Fibroblast of gingiva (primary cell): ENCODE measurements at places on chromosomes 4 and X.

DNA sequence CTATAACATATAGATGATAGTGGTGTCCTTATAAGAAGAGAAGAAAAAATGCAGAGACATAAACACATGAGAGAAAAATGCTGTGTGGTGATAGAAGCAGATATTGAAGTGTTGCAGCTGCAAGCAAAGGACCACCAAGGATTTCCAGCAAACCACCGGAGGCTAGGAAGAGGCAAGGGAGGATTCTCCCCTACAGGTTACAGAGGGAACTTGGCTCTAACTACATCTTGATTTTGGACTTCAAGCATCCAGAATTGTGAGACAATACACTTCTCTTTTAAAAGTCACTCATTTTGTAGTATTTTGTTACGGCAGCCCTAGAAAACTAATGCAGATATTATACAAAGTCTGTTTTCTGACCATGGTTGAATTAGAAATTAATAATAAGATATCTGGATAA is 30.4 kb upstream of the CHRDL1 start:
- no peak for DNase-seq

DNA sequence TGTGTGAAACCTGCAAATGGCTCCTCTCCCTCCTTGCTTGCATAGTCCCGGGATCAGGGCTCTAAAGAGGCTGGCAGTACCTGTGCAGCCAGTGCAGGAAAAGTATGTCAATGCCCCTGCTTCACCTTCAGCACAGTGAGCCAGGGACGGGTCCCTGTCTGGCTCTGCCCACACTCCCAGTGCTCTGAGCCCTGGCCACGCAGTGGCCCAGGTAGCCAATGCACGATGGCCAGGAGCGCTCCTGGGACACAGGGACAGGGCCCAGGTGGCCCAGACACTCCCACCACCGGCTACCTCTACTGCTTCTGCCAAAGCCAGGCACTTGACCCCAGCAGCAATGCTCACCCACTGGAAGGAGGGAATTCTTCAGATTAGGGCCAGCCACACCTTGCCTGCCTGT is 68.0 kb upstream of the MAGEA10 start:
- DNase-seq, result no peak

GRCh38 chr4:181008164-181008563 is 1235.0 kb upstream of the TENM3 start:
- DNase-seq, result no peak

GRCh38 chr4:145308598-145308997 is 128.2 kb upstream of the OTUD4 start:
- peak; percentile 16 for DNase-seq

DNA sequence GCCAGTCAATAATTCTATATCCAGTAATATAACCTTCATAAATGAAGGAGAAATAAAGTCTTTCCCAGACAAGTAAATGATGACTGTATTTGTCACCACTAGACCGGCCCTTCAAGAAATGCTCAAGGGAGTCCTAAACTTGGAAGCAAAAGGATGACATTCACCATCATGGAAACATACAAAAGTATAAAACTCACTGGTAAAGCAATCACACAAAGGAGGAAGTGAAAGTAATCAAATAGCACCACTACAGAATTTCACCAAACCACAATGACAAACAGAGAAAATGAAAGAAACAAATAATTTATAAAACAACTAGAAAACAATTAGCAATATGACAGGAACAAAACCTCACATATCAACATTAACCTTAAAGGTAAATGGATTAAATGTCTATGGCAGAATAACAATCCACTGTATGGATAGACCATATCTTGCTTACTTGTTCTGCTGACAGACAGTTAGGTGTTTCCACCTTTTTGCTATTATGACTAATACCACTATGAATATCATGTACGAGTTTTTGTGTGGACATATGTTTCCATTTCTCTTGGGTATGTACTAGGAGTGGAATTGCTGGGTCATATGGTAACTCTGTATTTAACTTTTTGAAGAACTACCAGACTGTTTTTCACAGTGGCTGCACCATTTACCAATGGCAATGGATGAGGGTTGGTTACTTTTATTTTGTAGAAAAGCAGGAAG is 44.9 kb downstream of the NAT8L start:
- DNase-seq, result no peak

- DNase-seq, result no peak
These were observed 99.5 kb downstream of the NEUROG2 start for GRCh38 chr4:112416464-112416863.

DNA sequence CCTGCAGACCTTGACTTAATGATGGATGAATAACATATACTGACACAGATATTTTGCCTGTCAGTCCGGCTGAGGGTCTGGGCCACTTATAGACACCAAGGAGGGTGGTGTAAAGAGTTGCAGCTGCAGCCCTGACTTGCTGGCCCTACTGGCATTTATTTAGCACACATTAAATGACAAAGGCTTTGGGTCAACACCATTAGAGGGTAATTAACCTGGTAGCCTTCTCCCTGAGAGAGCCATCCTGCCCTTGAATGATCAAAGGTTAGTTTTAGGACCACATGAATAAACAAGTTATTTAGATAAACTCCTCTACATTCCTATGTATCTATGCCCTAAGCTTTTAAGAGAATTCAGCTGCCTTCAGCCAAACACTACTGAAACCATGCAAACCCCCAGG is 110.8 kb upstream of the DGKK start:
- no peak for DNase-seq

DNA sequence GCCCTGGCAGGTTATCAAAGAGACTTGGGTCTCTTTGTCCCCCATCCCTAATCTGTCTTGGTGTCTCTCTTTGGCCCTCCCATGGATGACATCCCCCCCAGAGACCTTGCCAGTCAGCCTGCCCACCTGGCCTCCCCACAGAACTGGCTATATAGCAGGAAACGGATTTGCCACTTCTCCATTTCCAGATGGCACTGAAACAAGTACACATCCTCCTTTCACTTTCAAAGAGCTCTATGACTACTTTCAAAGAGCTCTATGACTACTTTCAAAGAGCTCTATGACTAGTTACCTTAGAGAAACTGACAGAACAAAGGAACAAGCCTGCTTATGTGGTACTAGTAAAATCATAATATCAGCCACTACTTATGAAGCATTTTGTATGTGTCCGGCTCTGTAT is 175.3 kb downstream of the MAML3 start:
- DNase-seq, result no peak

DNA sequence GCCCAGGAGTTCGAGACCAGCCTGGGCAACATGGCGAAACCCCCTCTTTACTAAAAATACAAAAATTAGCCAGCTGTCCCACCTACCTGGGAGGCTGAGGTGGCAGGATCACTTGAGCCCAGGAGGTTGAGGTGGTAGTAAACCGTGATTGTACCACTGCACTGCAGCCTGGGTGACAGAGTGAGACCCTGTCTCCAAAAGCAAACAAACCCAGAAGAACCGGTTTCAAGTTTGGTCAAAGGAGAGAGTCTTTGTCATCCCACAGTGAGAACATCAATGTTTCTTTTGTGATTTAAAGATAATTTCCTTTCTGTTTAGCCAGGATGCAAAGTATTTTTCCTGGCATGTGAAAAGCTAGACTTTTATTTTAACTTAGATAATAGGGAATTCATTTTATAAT is 26.7 kb downstream of the PDK3 start:
- DNase-seq, result no peak
